ENCODE measurements at places on chromosomes 4 and X.
A peak's percentile ranks its signal among the peaks of the same experiment; 100 is the strongest.

DNA sequence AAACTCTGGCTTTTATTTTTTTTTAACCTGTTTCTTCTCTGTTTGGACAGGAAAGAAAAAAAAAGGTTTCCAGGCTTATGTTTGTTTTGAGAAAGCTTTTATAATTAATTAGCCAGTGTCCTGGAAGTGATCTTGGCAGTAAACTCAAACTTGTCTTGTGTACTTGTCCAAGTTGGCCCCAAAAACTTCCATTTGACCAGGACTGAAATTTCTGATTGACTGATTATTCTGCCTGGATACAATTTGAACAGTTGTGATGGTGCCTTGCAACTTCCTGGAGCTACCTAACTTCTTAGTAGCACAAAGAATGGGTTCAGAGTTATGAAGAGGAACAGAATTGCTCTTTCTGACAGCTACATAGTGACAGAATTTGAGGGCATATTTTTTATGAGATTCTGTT, 62.0 kb downstream of the SLC4A4 start:
- no peak for DNase-seq

DNA sequence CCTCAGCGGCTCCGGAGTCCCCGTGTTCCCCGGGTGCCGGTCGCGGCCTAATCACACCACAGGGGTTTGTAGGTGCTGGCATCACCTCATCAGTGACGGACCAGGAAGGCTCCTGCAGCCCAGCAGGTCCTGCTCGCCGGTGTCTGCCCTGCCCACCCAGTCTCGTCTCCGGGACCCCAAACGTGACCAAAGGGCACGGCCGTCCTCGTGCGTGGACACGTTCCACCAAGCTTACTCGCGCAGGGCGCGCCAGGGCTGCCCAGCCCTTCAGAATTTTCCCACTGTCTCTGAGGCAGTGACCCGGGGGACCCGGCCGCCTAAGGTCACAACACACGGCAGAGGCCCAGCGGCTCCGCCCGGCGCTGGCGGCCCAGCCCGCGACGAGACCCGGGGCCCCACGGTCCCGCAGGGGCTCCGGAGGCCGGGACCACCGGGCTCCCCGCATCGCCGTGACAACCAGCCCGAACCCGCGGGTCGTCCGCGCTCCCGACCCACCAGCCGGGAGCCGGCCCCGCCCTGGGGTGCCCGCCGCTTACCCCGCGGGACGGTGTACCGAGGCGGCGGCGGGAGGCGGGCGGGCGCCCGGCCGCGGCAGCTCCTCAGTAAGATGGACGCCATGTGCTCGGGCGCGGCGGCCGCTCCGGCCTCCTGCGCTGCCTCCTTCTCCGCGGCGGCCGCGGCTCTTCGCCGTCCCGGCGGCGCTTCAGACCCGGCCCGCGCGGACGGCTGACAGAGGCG, 454 bp downstream of the LETM1 start:
- no peak for DNase-seq

GRCh38 chr4:77349796-77350195, 192.8 kb downstream of the CCNG2 start:
- peak; percentile 9 for DNase-seq

- DNase-seq, result peak; percentile 61
These were observed 999.0 kb upstream of the ADGRL3 start for GRCh38 chr4:60201052-60201673.

GRCh38 chr4:114378305-114378903, 220.2 kb upstream of the UGT8 start:
- no peak for DNase-seq

GRCh38 chr4:62513306-62513705, 1313.2 kb downstream of the ADGRL3 start:
- DNase-seq, result peak; percentile 64

DNA sequence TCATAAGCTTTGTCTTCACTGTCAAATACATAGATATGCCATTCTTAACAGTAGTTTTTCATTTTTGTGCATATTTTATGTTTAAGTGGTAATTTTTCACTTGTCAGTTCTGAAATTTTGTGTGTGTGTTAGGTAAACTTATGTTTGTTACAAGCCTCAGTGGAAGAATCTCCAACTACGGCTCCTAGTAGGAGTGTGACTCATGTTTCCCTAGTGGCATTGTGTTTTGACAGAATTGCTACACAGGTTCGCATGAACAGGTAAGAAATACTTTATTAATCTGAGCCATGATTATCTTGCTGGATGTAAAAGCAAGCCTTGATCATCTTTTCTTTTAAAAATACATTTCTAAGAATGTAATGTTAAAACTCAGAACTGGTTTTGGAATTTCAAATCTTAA, 94.4 kb downstream of the BLTP1 start:
- no peak for DNase-seq

- no peak for DNase-seq
These were observed 221.2 kb downstream of the KLHL13 start for GRCh38 chrX:117895418-117895817.

DNA sequence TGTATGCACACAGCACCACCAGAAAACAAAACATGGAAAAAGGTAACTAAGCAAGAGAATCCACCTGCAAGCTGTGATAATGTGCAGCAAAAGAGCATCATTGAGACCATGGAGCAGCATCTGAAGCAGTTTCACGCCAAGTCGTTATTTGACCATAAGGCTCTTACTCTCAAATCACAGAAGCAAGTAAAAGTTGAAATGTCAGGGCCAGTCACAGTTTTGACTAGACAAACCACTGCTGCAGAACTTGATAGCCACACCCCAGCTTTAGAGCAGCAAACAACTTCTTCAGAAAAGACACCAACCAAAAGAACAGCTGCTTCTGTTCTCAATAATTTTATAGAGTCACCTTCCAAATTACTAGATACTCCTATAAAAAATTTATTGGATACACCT, 90.2 kb downstream of the TET2 start:
- DNase-seq, result no peak

DNA sequence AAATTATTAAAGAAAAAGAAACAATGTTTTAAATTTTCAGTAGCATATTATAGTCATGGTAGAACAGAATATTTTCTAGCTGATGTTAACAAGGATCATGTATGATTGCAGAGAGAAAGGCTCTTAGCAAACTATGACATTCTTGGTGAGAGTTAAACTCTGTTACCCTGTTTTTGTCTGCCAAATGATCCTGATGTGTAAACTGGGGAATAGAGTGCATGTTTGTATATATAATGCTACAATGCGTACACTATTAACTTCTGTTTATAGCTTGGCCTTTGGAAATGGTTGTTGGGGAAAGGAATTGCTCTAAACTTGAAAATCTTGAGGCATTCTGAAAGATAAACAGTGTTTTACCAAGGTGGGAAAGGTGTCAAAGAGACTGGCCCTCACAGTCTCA, 292.7 kb downstream of the ARHGAP24 start:
- DNase-seq, result no peak

DNA sequence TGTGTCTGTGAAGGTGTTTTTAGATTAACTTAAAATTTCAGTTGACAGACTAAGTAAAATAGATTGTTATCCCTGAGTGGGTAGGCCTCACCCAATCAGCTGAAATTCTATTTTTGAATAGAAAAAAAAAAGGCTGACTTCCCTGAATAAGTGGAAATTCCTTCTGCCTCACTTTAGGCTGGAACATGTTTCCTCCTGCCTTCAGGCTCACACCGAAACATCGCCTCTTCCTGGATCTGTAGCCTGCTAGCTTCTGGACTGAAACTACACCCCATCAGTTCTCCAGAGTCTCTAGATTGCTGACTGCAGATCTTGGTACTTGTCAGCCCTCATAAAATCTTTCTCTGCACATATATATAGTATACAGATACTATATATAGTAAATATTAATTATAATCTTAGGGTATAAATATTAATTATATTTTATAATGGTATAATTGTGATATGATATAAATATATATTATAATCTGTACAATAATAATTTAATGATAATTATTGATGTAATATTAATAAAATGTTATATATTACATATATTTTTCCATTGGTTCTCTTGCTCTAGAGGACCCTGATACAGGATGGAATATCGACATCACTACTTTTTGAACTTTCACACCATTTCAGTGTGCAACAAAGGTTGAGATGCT, 13.7 kb upstream of the SLIT2 start:
- DNase-seq, result no peak

DNA sequence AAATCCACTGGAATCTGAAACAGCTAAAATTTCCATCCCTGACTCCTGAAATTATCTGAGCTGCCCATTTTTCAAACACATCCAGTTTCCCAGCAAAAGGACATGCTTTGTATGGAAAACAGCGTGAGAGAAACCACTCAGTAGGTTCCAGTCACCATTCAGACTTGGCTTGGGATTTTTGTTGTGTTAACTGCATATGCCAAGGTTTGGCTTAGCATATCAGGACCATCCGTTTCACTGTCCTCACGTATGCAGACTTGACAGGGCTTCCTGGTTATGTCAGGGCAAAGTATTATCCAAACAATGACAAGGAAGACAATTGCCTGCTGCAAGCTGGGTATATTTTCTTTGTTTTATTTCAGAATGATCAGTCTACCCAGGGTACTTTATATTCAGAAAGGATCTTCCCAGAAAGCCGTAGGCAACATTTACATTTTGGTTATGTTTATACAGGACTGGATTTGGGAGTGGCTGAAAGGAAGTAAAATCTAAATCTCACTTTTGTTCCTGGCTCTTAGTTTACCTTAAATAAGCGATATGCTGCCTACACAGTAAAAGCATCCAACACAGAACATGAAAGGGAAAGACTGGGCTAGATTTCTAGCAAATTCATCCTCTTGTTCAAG, 41.3 kb upstream of the CCKAR start:
- DNase-seq, result no peak

GRCh38 chr4:11635342-11635741, 206.6 kb upstream of the HS3ST1 start:
- no peak for DNase-seq

DNA sequence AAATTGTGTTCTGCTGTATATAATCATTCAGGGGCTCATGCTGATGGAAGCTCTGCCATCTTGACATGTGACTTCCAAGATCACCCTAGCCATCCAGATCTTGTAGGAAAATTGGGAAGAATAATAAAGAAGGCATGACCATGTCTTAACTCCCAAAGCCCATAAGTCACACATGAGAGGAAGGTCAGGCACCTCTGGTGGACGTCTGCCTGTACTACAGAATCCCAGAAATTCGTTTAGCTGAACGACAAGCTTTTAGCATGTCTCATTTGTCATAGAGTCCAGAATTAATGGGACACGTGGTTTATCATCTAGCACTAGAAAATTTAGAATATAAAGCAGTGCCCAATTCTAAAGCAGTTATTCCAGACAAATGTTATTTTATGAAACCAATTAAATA, 212.7 kb downstream of the CENPC start:
- DNase-seq, result peak; percentile 2

- no peak for DNase-seq
These were observed 1.1 kb downstream of the RAB39B start for GRCh38 chrX:155262970-155263754.

DNA sequence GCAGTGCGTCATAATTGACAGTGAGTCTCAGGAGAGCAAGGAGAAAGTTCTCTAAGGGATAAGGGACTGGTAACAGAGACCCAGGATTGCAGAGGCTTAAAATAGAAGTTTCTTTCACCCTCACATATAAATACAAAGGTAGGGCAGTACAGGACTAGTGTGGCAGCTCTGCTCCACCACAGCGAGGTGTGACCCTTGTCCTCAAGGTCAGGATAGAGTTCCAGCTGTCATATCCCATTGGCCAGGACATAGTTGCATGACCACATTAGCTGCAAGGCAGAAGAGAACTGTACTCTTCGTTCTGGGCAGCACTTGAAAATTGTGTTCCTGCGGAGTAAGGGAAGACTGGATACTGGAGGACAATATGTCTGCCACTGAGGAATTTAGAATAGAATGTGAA, 94.5 kb downstream of the RS1 start:
- DNase-seq, result no peak

DNA sequence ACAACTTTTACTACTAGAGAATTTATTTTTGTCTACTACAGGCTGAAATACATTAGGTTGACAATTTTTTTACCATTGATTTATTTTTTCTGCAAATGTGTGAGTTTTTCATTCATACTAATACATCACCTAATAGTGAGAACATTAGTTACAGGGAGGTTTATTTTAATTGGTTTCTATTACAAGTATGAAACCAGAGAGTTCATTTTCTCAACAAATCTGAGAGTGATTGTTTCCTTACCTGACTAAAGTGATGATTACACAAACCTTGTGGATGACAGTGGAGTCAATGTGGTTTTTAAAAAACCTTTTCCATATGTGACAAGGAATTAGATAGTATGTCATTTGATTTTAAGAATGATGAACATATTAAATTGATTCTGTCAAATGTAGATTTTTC, 227.4 kb downstream of the PALLD start:
- DNase-seq, result no peak

DNA sequence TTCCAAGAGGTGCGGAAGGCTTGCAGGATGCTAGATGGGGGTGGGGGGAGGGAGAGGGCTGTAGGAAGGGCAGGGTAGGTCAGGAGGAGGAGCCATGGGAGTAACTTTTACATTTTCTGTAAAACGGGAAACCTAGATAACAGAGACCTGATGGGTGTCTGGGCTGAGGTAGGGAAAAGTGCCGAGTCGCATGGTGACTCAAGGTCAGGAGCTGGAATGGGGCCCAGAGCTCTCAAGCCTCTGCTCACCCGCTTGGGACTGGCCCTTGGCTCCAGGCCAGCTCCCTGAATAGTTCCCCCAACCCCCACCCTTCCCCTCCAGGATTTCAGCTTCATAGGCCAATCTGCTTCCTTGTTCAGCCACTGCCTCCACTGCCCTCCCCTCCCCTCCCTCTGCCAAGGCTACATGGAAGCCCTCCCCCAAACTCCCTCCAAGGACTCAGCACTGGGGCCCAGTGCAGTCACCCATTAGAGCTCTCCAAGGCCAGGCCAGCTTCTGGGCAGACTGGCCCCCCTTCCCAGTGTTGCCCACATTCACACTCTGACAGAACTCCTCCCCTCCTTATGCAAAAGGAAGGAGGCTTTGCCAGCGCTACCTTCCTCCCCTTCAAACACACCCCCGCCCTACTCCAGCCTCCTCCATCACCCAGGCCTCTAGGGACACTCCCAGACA, 43.6 kb downstream of the TSC22D3 start:
- DNase-seq, result no peak

- no peak for DNase-seq
These were observed 135.2 kb upstream of the RASGEF1B start for GRCh38 chr4:81606801-81607501.

GRCh38 chr4:7929118-7929951, 10.3 kb downstream of the AFAP1 start:
- peak; percentile 28 for DNase-seq

DNA sequence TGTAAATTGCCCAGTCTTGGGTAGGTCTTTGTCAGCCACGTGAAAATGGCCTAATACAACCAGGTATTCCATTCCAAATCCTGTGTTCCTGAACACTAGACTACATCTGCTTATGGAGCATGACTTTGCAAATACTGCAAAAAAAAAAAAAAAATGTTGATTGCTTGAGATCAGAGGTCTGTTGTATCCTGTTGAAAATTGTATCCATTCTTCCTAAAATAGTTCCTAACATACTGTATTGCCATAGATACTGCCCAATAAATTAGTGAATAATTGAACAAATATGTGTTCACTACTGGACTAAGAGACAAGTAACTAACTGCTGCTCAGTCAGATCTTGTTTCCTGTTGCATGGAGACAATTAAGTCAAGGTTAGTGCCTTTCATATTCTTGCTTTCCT, 164.3 kb upstream of the PABPC4L start:
- no peak for DNase-seq
